ENCODE measurements at places on chromosomes 12 and 14.
A peak's percentile ranks its signal among the peaks of the same experiment; 100 is the strongest.

GRCh38 chr12:49910331-49911212, 6.9 kb upstream of the FAIM2 start:
- no peak for DNase-seq

DNA sequence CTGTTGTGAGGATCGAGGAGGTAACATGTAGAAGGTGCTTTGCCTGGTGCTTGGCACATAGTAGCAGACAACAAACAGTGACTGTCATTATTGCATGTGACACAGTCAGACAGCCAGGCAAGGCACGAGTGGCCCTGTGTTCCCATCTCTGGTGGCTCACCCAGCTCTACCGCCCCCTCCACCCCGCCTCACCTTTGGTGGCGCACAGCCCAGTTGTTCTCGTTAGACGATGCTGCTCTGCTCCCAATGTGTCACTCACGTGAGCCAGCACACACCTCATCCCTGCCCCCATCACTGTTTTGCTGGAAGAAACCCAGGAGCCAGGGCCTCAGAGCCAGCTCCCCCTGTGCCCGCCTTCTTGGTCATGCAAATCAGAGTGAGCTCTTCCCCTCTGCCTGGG, 113.3 kb downstream of the CALM1 start:
- no peak for DNase-seq

- DNase-seq: no peak
Measured at GRCh38 chr12:17411662-17412061, 678.3 kb downstream of the RERGL start.

GRCh38 chr12:107356266-107356936, 263.1 kb upstream of the CRY1 start:
- peak; percentile 35 for DNase-seq

DNA sequence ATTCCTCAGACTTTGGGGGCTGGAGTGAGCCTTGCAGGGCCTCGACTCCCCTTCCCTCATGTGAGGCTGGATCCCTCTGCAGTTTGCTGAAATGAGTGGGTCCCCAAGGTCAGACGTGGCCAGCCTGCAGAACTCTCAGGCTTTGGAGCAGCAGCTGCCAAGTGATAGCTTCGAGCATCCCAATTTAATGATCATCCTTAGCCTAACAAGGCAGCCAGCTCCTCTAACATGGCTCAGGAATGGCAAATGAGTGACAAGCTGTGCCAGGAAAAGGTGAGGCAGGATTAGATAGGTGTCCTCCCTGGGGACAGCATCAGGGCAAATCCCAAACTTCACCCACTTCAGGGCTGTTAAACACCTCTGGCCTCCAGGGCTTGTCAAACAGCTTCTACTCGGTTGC, 130.7 kb upstream of the PWP1 start:
- no peak for DNase-seq

GRCh38 chr14:38080696-38081095, 127.0 kb upstream of the SSTR1 start:
- DNase-seq: no peak

DNA sequence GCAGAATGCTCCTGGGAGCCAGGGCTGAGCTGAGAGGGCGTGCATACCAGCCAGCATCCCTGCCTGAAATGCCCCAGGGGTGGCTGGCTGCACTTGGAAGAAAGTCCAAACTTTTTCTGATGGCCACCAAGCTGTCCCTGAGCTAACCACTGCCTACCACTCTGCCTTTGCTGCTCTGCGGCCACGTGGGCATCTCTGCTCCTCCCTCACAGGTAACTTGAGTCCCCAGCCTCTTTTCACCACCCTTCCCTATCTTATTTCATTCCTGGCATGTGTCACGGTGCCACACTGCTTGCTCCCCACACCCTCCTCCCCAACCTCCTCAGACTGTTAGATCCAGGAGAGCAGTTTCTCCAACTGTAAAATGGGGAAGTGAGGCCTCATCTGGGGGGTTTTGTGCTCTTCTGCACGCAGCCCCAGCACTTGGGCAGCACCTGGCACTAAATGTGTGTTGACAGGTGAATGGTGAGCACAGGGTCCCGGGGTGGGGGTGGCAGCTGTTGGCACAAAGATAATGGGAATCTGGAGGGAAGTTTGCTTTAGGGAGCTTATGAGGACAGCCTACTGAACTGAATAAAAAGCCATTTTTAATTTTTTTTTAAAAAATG, 113.0 kb downstream of the GLT1D1 start:
- peak; percentile 15 for DNase-seq

GRCh38 chr12:52231305-52232202, 1.5 kb upstream of the KRT7 start:
- DNase-seq: no peak

DNA sequence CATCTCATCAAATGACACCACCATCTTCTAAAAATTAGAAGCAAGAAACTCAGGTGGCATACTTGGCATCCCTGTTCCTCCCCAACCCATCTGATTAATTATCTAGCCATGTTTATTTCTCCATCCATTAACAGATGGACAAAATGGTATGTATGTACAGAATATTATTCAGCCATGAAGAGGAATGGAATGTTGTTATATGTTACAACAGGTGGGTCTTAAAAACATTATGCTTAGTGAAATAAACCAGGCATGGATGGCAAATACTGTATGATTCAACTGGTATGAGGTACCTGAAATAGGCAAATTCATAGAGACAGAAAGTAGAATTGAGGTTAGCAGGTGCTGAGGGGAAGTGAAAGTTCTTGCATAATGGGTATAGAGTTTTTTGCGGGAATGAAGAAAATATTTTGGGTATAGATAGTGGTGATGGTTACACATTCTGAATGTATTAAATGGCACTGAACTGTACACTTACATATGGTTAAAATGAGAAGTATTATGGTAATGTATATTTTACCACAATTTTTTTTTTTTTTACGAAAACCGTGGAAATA, 17.5 kb downstream of the YY1 start:
- DNase-seq: peak; percentile 65

GRCh38 chr14:33068040-33068439, 129.4 kb downstream of the NPAS3 start:
- no peak for DNase-seq

DNA sequence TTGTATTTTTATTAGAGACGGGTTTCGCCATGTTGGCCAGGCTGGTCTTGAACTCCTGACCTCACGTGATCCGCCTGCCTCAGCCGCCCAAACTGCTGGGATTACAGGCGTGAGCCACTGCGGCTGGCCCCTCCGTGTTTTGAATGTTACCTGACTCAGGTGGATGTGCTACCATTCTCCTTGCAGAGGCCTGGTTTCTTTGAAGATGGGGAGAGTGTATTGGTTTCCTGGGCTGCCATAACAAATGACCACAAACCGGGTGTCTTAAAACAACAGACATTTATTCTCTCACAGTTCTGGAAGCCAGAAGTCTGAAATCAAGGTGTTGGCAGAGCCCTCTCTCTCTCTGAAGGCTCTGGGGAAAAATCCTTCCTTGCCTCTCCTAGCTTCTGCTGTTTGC, 98.0 kb downstream of the IRF2BPL start:
- DNase-seq: no peak

DNA sequence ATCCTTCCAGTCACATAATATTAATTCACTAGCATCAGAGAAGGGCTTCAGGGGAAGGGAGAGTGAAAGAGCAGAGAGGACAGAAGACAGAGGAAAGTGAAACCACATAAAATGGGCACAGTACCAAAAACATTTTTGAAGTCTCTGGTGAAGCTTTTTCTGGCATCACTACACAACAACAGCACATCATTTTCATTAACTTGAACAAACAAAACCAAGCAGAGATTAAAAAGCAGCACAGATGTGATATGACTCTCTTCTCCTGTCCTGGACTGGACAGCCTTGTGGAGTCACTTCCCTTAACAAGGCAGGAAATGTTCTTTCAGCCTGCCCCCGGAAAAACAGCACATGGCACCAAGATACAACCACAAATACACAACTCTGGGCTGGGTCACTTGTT, 112.0 kb downstream of the TSPAN8 start:
- no peak for DNase-seq

DNA sequence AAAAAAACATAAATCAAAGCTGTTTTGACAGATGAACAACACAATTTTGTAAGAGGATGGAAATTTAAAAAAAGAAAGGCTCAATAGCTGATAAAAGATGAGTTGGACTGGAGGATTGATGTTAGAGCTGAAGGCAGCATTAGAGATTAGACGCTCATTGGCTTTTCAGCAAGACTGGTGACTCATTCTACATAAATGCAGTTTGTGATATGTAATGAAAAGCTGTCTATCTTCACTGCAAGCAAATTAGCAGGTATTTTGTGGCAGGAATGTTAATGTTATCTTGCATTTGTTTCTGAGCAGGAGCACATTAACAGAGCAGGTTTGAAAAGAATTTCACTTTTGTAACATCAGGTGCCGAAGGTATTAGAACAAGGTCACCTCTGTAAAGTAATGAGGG, 442.7 kb upstream of the NOVA1 start:
- DNase-seq: no peak

GRCh38 chr14:67526676-67527459, 6.2 kb upstream of the PLEKHH1 start:
- peak; percentile 57 for DNase-seq

- DNase-seq: no peak
Measured at GRCh38 chr14:103867523-103867953, 20.2 kb upstream of the PPP1R13B start.

DNA sequence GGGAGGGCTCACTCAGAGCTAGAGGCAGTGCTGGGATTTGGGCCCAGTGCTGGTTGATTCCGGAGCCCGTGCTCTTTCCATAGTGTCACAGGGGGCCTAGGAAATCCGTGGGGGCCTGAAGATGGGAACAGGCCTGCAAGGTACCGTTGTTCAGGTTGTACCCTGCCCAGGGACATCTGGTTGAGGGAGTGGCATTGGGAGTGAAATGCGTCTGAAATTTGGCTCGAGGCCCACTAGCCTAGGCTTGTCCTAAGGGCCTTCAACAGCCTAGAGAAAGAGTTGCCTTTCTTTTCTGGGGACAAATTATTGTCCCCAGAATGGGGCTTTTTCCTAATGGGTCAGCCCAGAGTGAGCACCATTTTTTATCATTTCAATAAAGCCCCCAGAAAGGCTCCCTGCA, 26.4 kb upstream of the FAM222A start:
- no peak for DNase-seq

GRCh38 chr14:103696070-103696402, 19.2 kb downstream of the XRCC3 start:
- DNase-seq: no peak

DNA sequence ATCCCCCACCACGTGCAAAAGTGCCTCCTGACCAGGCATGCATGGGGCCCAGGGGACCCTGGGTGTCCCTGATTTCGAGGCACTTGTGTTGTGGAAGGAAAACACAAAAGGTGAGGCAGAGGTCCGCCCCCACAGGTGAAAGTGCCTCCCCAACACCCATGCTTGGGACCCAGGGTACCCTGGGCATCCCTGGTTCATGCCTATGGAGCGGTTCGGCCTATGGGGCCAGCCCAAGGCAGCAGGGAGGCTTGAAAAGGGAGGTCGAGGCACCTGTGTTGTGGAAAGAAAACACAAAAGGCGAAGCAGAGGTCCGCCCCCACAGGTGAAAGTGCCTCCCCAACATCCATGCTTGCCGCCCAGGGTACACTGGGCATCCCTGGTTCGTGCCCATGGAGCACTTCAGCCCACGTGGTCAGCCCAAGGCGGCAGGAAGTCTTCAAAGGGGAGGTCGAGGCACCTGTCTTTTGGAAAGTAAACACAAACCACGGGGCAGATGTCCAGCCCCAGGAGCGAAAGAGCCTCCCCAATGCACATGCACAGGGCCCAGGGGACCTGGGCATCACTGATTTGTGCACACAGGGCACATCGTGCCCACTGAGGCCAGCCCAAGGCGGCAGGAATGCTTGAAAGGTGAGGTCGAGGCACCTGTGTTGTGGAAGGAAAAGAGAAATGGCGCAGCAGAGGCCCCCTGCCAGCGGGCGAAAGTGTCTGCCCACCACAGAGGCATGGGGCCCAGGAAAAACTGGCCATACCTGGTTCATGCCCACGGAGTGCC, 375.5 kb downstream of the ALG10 start:
- DNase-seq: no peak

DNA sequence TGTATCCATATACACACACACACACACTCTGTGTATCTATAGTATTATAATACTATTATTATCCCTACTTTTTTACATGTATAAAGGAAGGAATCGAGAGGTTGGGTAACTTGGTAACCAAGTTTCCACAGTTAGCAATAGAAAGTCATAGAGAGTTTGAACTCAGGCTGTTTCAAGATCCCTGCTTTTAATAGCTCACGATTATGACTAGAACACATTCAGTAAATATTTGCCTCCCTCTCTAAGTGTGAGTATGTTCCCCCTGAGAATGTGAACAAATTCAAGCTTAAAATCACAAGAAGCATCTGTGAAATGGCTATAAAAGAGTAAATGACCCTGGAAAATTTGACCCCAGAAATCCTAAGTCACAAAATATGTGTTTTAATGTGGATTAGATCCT, 11.0 kb upstream of the REP15 start:
- DNase-seq: no peak

DNA sequence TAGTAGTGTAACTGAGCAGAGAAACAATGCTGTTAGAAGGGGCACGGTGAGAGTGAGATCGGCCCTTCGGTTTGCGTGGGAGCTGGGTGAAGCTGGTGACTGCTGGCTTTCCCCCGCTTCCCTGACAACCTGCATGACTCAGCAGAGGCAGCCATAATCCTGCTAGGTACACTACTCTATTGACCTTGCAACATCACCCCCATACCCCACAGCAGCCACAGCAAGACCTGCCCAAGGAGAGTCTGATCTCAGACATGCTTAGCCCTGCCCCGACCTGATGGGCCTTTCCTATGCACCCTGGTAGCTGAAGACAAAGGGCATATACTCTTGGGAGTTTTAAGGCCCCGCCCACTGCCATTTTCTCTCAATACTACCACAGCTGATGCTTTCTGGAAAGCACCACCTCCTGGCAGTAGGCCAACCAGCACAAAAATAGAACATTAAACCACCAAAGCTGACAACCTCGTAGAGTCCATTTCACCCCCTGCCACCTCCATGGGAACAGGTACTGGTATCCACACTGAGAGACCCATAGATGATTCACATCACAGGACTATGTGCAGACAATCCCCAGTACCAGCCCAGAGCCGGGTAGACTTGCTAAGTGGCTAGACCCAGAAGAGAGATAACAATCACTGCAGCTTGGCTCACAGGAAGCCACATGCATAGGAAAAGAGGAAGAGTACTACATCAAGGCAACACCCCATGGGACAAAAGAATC, 75.9 kb upstream of the RGS6 start:
- DNase-seq: no peak

DNA sequence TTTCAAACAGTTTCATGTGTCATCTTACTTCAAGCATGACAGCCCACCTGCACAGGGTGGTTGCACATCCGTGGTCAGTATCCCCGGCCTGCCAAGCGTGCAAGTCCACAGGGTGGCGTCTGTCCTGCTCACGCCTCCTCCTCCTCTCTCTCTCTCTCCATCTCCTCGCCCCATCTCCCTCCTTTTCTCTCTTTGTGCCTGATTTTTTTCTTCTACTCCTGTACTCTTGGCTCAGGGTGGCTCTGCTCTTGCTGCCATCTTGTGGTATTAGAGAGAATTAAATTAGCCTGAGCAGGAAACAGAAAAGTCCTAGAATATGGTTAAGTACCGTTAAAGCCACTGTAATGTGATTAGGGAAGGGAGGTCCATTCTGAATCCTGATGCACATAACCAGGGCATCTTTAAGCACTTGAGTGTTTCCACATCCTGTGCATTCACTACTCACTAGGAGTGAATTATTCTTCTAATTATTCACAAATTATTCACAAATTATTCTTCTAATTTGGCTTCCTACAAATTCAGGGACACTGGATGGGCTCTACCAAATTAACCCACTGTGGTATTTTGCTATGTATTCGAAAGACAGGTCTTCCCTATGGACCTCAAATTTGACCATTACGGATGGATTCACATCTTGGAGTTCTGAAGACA, 25.5 kb upstream of the DTX1 start:
- no peak for DNase-seq

- no peak for DNase-seq
Measured at GRCh38 chr14:59761851-59762250, 108.7 kb downstream of the RTN1 start.

Data from MV-4-11 (cell line).